Activated naive CD8-positive, alpha-beta T cell treated with anti-CD3 and anti-CD28 coated beads for 36 hours (primary cell): ENCODE measurements at places on chromosomes 5 and 9.

GRCh38 chr5:51389577-51390463 lies 6.6 kb downstream of the ISL1 start:
- H3K27ac ChIP-seq: no peak overlapping the region
- no peaks in the 10 kb centered on the region for H3K36me3 ChIP-seq
- H3K27me3 ChIP-seq: peaks cover 75% of the 10 kb centered on the region
- no peak for DNase-seq
- H3K4me3 ChIP-seq: no peak overlapping the region

GRCh38 chr5:85488295-85488694 lies 1103.6 kb upstream of the EDIL3 start:
- H3K27me3 ChIP-seq: no peaks in the 10 kb centered on the region
- H3K4me3 ChIP-seq: no peak overlapping the region
- H3K36me3 ChIP-seq: no peaks in the 10 kb centered on the region
- H3K27ac ChIP-seq: no peak overlapping the region
- H3K4me1 ChIP-seq: no peaks in the 10 kb centered on the region
- DNase-seq: no peak

DNA sequence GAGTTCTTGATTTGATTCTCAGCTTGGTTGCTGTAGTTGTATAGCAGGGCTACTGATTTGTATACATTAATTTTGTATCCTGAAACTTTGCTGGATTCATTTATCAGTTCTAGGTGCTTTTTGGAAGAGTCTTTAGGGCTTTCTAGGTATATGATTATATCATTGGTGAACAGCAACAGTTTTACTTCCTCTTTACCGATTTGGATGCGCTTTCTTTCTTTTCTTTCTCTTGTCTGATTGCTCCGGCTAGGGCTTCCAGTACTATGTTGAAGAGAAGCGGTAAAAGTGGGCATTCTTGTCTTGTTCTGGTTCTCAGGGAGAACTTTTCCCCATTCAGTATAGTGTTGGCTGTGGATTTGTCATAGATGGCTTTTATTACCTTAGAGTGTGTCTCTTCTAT lies 158.9 kb downstream of the SAXO1 start:
- no peak for DNase-seq
- no peak overlapping the region for H3K4me3 ChIP-seq
- no peaks in the 10 kb centered on the region for H3K4me1 ChIP-seq

DNA sequence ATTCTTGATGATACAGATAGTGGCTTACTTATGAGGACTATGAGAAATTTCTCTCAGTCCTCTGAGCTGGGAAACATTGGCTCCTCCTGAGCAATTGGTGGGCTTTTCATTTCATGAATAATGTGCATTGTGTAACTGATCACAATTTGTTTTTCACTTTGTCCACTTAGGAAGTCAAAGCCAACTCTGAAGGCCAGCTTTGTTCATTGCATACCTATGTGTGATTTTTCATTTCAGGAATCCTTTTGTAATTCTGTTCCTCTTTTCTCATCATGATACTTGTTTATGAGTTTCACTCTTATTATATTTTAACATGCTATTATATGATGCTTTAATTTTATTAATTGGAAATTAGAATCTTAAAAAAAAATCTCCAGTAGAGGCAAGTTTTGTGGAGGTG lies 483.0 kb downstream of the EBF1 start:
- DNase-seq: no peak
- H3K4me3 ChIP-seq: no peak overlapping the region
- no peaks in the 10 kb centered on the region for H3K4me1 ChIP-seq
- H3K27ac ChIP-seq: no peak overlapping the region

DNA sequence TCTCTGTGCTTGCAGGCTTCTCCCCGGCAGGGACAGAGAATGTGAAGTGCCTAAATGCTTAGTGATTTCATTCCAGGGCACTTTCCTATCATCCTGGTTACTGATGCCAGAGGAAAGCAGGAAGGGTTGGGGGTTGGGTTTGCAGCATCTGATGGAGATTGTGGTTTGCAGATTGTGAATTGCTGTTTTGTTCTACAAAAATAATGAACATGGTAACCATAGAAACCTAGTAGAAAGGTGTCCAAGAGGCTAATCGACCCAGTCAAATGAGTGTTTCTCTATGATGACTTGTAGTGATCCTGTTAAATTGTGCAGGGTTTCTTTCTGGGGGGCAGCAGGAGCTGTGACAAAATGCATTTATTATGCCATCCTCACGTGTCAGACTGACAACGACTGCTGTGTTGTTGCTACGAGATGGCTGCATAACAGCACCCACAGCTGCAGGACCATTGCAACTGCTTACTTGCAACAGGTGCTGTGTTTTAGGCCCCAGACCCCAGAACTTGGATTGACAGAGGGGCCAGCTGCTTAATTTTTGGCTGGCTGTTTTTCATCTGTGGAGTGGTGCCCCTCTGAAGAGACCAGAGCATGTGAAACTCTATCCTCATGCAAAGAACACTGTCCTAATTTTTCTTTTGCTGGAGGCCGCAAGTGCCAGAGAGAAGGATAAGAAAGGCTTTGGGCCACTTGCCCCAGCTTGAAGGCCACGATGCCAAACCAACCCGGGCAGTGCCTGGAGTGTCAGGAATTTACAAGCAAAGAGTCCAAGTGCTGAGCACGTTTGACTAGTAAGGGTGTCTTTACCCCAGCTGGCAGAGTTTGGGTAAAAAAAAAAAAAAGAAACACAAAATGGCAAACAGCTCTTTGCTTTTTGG lies 397.8 kb downstream of the GADD45G start:
- no peak for DNase-seq
- H3K27me3 ChIP-seq: no peaks in the 10 kb centered on the region
- H3K4me3 ChIP-seq: no peak overlapping the region
- H3K27ac ChIP-seq: no peak overlapping the region
- H3K36me3 ChIP-seq: no peaks in the 10 kb centered on the region
- H3K4me1 ChIP-seq: peaks cover 25% of the 10 kb centered on the region

- no peak within 1 kb of the TSS for H3K27ac ChIP-seq
- DNase-seq: no peak
- H3K4me1 ChIP-seq: peaks cover 20% of the 10 kb centered on the region
- H3K36me3 ChIP-seq: no peaks in the 10 kb centered on the region
- H3K4me3 ChIP-seq: no peak within 1 kb of the TSS
- no peaks in the 10 kb centered on the region for H3K27me3 ChIP-seq
These were observed at the start of gene IFNW1 for GRCh38 chr9:21141427-21141882. TSS of gene IFNW1 (minus strand) at chr9:21141832. CDS start at chr9:21141570, 262 bp downstream.

GRCh38 chr9:36325081-36325828 lies 67.0 kb upstream of the GNE start:
- no peak overlapping the region for H3K27ac ChIP-seq
- H3K4me1 ChIP-seq: no peaks in the 10 kb centered on the region
- no peaks in the 10 kb centered on the region for H3K27me3 ChIP-seq
- no peak for DNase-seq
- H3K4me3 ChIP-seq: no peak overlapping the region
- H3K36me3 ChIP-seq: no peaks in the 10 kb centered on the region

- peaks cover 9% of the 10 kb centered on the region for H3K27me3 ChIP-seq
- H3K36me3 ChIP-seq: no peaks in the 10 kb centered on the region
- no peak for DNase-seq
- H3K27ac ChIP-seq: no peak overlapping the region
These were observed 209.6 kb upstream of the PANK3 start for GRCh38 chr5:168788786-168789185.

DNA sequence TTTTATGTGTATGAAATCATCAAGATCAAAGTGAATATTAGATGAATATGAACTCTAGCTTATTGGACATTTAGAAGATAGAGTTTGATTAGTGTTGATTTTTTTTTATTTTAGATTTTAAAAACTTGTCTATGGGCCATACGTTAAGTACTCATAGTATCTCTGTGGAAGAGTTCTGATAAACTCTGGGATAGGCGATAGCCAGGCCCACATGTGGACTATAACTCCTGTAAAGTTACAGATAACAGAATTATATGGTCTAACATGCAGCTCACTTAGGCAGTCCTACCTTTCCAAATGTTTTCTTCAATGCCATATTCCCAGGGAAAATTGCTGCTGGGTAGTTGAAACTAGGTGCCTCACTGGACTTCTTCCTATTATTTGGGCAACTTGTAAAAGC lies 10.4 kb downstream of the SLC31A1 start:
- no peak overlapping the region for H3K4me3 ChIP-seq
- no peaks in the 10 kb centered on the region for H3K27me3 ChIP-seq
- H3K36me3 ChIP-seq: peaks cover 2% of the 10 kb centered on the region
- peaks cover 20% of the 10 kb centered on the region for H3K4me1 ChIP-seq

DNA sequence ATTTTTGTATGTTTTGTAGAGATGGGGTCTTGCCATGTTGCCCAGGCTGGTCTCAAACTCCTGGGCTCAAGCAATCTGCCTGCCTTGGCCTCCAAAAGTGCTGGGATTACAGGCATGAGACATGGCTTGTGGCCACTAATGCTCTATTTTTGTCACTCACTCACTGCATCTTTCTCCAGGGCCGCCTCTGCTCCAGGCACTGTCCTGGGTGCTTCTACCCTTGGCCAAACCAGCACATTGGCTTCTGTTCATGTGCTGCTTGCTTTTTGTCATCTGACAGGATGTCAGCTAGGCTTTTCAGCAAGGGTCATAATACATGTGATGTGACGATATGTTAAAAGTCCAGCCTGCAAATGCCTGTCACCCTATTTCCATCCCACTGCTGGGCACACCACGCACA lies 3.2 kb downstream of the ODF2 start:
- H3K36me3 ChIP-seq: peaks cover 22% of the 10 kb centered on the region
- H3K4me1 ChIP-seq: peaks cover 10% of the 10 kb centered on the region
- DNase-seq: no peak
- H3K4me3 ChIP-seq: no peak overlapping the region
- no peak overlapping the region for H3K27ac ChIP-seq

GRCh38 chr5:142881784-142882126 lies 111.6 kb downstream of the ARHGAP26 start:
- H3K27ac ChIP-seq: no peak overlapping the region
- H3K36me3 ChIP-seq: no peaks in the 10 kb centered on the region
- no peak for DNase-seq

- H3K4me1 ChIP-seq: no peaks in the 10 kb centered on the region
- H3K36me3 ChIP-seq: no peaks in the 10 kb centered on the region
These were observed 112.2 kb upstream of the HAND1 start for GRCh38 chr5:154590093-154590724.

DNA sequence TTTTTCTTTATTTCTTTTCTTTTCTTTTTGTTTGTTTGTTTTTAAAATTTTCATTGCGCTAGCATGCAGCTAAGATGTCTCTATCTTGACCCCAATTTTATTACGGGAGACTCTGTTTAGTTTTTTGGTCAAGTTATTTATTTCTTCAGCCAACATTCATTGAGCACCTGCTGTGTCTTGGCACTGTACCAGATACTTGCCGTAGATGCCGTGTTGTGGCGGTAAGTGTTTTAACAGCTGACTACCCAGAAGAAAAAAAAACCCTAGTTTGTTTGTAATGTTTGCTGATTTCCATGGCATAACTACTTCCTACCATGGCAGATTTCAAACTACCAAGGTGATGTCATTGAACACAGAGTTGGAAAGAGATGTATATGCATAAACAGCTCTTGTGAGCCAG lies 65.0 kb downstream of the UGCG start:
- DNase-seq: no peak
- H3K27me3 ChIP-seq: no peaks in the 10 kb centered on the region
- H3K27ac ChIP-seq: no peak overlapping the region
- peaks cover 23% of the 10 kb centered on the region for H3K4me1 ChIP-seq
- no peaks in the 10 kb centered on the region for H3K36me3 ChIP-seq

GRCh38 chr9:130356033-130356432 lies 88.7 kb upstream of the ASS1 start:
- H3K27ac ChIP-seq: no peak overlapping the region
- H3K4me1 ChIP-seq: no peaks in the 10 kb centered on the region
- H3K4me3 ChIP-seq: no peak overlapping the region
- H3K36me3 ChIP-seq: no peaks in the 10 kb centered on the region

DNA sequence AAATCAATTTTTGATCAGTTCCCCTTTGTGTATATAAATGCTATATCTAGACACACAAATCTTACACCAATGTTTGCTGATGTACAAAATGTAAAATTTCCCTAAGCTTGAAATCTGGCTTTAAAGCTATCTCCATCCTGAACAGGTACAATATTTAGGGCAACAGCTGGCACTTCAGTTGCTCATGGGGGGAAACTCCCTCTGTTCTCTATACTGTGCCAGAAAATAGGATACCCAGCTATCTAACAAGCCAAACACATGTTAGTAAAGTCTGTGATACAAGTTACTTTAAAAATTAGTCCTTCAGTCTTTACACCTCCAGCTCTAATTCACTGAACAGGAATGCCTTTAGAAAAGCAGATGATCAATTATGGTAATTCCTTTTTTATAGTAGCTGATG lies 191.8 kb downstream of the SLF1 start:
- no peaks in the 10 kb centered on the region for H3K36me3 ChIP-seq
- no peak overlapping the region for H3K4me3 ChIP-seq
- H3K27ac ChIP-seq: no peak overlapping the region
- DNase-seq: no peak
- H3K27me3 ChIP-seq: no peaks in the 10 kb centered on the region

DNA sequence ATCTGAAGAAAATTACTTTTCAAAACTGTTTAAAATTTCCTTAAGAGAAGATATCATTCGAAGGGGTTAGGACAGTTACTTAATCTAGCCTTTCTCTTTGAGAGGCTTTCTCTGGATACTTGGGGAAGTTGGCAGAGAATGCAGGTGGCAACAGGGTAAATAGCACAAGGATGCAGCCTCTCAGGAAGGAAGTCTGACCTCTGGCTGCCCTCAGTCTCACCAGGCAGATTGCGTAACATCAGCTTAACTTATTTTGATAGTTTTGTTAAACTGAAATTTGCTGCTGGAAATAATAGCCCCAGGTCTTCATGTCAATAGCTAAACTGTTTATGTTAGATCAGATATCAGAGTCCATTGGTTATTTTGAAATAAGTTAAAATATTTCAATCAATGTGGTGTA lies 20.4 kb downstream of the CCDC192 start:
- H3K4me3 ChIP-seq: no peak overlapping the region
- no peaks in the 10 kb centered on the region for H3K4me1 ChIP-seq
- no peaks in the 10 kb centered on the region for H3K36me3 ChIP-seq
- DNase-seq: no peak
- no peak overlapping the region for H3K27ac ChIP-seq
- H3K27me3 ChIP-seq: peaks cover 4% of the 10 kb centered on the region

DNA sequence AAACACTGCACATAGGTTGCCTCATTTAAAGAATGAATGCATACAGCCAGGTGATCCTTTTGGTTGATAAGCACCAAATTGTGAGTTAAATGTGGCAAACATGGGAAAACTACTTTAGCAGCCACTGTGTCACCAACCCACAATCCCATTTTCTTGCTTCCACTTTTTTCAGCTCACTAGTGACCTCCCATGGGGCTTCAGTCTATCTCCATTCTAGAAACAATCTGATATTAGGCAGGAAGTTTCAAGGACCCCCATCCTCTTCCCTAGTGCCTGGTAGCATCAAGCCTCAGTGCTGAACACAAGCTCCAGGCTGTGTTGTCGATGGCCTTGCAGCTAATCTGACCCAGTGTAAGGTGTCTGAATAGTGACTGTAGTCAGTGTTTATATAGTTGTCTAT lies 66.2 kb downstream of the PLPPR1 start:
- no peak overlapping the region for H3K27ac ChIP-seq
- DNase-seq: no peak
- no peaks in the 10 kb centered on the region for H3K4me1 ChIP-seq
- H3K27me3 ChIP-seq: no peaks in the 10 kb centered on the region
- no peaks in the 10 kb centered on the region for H3K36me3 ChIP-seq
